CD4-positive, alpha-beta T cell (primary cell): ENCODE measurements at places on chromosomes 11 and 22. TPM values are rescaled to one million over a fixed set of nuclear protein-coding genes. Genes with fewer than 3 reads are reported as not detected.

Gene SYTL2
- total RNA-seq, result 36.7 TPM

- H3K27ac ChIP-seq, result no peak overlapping the region
- DNase-seq, result no peak
- no peaks in the 10 kb centered on the region for H3K36me3 ChIP-seq
- peaks cover 6% of the 10 kb centered on the region for H3K4me1 ChIP-seq
- peaks cover 22% of the 10 kb centered on the region for H3K27me3 ChIP-seq
These were observed 4.0 kb downstream of the POU2AF3 start for GRCh38 chr11:111302298-111302697.

DNA sequence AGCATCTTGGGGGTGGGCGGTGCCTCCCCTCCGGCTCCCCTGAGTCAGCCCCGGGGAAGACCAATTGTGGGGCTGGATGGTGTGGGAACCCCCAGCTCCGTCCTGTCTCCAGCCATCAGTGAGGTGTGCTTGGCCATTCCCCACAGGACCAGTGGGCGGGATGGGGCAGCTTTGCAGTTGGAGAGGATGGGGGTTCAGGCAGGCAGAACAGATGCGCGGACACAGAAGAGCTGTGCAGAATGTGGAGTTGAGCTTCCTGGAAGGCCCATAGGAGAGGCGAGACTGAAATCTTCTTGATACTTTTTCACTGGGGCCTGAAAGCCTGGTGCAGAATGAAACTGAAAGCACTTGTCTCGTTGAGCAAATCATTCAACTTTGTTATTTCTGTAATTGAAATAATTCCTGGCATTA lies 23.8 kb downstream of the PARVB start:
- peaks cover 25% of the 10 kb centered on the region for H3K4me1 ChIP-seq
- H3K36me3 ChIP-seq, result no peaks in the 10 kb centered on the region
- H3K27ac ChIP-seq, result no peak overlapping the region
- peak overlapping the region; percentile 14 for H3K4me3 ChIP-seq

GRCh38 chr22:38490475-38490874 lies 15.6 kb downstream of the DDX17 start:
- no peak overlapping the region for H3K27ac ChIP-seq
- peaks cover 22% of the 10 kb centered on the region for H3K4me1 ChIP-seq
- peaks cover 97% of the 10 kb centered on the region for H3K36me3 ChIP-seq
- no peak overlapping the region for H3K4me3 ChIP-seq

Gene OR4C6
- not detected for total RNA-seq

Gene ACR
- total RNA-seq, result not detected

DNA sequence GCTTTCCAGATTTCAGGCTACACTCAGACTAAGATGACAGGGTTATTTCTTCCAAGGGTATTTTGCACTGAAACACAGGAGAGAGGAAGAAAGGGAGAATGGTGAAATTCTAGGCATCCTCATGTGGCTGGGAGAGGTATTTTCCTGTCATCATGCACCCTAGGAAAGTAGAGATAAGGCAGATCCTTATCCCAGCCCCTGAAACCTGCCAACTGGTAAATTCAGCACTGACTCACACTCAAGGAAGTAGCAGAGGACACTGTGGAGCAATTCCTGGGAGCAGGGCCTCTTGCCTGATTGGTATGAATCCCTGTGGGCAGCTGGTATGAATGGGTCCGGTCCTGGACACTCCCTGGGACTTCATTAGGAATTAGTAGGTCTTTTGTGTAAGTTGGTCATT lies 37.6 kb upstream of the SLC5A1 start:
- H3K36me3 ChIP-seq, result no peaks in the 10 kb centered on the region
- H3K4me1 ChIP-seq, result no peaks in the 10 kb centered on the region
- H3K27ac ChIP-seq, result no peak overlapping the region
